GM12878 (cell line): ENCODE measurements at places on chromosomes 11 and 22. TPM values are rescaled to one million over a fixed set of nuclear protein-coding genes. Genes with fewer than 3 reads are reported as not detected.

GRCh38 chr22:46465345-46465720 lies 72.1 kb downstream of the CELSR1 start:
- no peak for DNase-seq
- H3K27ac ChIP-seq = no peak overlapping the region
- H3K4me3 ChIP-seq = no peak overlapping the region
- no peaks in the 10 kb centered on the region for H3K27me3 ChIP-seq
- no peaks in the 10 kb centered on the region for H3K36me3 ChIP-seq

DNA sequence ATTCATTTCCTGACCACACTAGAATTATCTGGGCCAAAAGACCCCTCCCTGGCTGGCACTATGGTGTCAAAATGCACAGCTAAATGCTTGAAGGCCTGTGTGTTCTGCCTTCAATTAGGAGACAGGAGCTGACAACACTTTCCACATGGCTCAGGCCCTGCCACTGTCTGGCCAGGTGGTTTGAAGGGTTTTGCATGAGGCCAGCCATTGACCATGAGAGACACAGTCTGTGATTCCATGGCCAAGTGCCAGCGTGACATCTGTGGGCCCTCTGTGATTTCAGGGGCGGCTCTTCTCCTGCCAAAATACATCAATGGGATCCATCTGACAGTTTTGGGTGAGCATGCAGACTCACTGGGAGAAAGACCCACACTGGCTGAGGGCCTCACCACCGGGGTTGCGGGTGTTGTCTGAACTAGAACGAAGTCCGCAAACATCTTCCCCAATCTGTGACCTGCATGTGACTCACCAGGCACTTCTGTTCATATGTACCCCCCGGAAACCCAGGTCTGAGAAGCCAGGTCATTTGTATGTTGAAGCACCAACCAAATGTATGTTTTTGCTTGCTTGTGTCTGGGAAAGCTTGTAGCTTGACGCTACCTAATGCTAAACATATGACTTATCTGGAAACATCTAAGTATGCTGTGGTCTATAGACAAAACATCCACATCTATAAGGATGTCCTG lies 20.7 kb upstream of the NAV2 start:
- no peaks in the 10 kb centered on the region for H3K4me1 ChIP-seq
- no peak overlapping the region for H3K27ac ChIP-seq
- no peaks in the 10 kb centered on the region for H3K36me3 ChIP-seq
- DNase-seq = no peak
- H3K27me3 ChIP-seq = peaks cover 4% of the 10 kb centered on the region; the same call in 1 of the 2 replicates

PATE4 gene
- total RNA-seq = not detected in 2 replicates

GRCh38 chr11:101129203-101129943 lies at the start of gene PGR:
Gene PGR, minus strand, starts transcription at chr11:101129813. Its CDS starts 743 bp downstream, at chr11:101129070.
- peaks cover 5% of the 10 kb centered on the region; the same call in 1 of the 2 replicates for H3K27me3 ChIP-seq
- H3K36me3 ChIP-seq = no peaks in the 10 kb centered on the region
- no peak within 1 kb of the TSS for H3K4me3 ChIP-seq
- no peak within 1 kb of the TSS for H3K27ac ChIP-seq
- H3K4me1 ChIP-seq = no peaks in the 10 kb centered on the region
- DNase-seq = no peak

DNA sequence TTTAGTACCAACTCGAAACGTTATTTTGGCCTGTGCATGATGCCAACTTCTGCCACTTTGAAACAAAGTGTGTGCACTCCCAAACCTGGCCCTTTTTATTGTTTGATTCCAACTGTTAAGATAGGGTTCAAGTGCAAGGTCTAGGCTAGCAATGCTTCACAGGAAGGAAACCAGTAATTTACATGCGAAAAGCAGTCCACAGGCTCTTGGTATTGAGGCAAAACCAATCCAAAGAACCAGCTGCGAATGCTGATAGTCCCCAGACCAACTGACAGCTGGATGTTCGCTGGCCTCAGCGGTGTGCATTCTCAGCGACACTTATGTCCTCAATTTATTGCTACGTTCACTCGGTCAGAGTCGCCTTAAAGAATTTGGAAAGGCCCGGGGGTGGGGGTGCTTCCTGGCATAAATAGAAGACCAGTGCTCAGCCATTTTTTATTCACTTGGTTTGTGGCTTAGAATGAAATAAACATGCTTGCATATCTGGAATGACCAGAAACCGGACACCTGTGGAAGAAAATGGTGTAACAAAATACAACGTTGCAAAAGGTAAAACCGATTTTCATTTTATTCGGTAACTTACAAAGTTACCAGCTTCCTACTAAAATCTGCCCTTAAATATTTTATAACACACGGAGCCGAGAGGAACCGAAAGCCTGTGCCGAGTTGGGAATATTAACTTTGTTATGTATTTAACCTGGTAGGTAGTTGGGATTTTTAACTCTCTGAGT lies 1.6 kb downstream of the CPT1A start:
- peak overlapping the region; percentile 62 for H3K4me3 ChIP-seq
- no peak for DNase-seq
- peak overlapping the region; percentile 77 for H3K27ac ChIP-seq
- H3K36me3 ChIP-seq = no peaks in the 10 kb centered on the region
- peaks cover 33% of the 10 kb centered on the region for H3K4me1 ChIP-seq

DNA sequence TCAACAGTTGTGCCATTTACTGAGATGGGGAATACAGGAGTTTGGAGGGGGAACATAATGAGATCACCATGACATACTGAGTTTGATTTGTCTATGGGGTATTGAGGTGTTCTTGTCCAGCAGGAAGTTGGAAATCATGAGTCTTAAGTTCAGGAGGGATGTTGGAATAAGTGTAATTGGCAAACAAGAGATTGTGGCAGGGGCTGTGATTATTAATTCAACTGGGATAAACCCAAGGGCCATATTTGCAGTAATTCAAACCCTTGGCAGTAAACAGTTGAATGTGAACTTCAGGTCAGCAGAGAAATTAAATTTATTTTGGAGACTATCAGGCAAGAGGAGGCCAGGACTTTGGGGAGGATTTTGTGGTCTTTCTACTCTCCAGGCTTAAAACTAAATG lies 33.4 kb downstream of the ADM start:
- no peak for DNase-seq
- no peaks in the 10 kb centered on the region for H3K36me3 ChIP-seq
- H3K4me1 ChIP-seq = no peaks in the 10 kb centered on the region
- H3K4me3 ChIP-seq = no peak overlapping the region
- no peak overlapping the region for H3K27ac ChIP-seq

OR5J2 gene
- total RNA-seq = not detected in 2 replicates

- no peaks in the 10 kb centered on the region for H3K36me3 ChIP-seq
- H3K27ac ChIP-seq = no peak overlapping the region
- H3K4me3 ChIP-seq = no peak overlapping the region
- H3K27me3 ChIP-seq = no peaks in the 10 kb centered on the region
- H3K4me1 ChIP-seq = no peaks in the 10 kb centered on the region
- no peak for DNase-seq
These were observed 58.4 kb downstream of the KIF18A start for GRCh38 chr11:28049338-28050216.

TRIM48 gene
- total RNA-seq = not detected in 2 replicates

DNA sequence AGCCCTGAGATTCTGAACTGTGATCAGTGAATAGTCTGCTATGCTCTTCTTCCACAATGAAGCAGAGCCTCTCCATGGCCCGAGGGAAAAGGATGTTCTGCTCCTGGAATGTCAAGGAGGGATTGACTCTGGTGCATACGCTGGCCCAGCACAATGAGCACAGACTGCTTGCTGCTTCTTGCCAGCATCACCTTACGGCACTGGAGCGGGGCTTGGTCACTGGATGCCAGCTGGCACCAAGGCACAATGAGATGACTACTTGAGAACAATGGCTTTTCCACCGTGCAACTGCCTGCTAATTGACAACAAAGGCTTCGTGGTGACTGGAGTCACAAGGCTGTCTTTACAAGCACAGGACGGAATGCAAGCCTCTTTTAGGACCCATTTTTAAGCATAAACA lies 139.2 kb downstream of the DSCAML1 start:
- no peak overlapping the region for H3K4me3 ChIP-seq
- H3K4me1 ChIP-seq = no peaks in the 10 kb centered on the region
- DNase-seq = no peak
- H3K27ac ChIP-seq = no peak overlapping the region

DNA sequence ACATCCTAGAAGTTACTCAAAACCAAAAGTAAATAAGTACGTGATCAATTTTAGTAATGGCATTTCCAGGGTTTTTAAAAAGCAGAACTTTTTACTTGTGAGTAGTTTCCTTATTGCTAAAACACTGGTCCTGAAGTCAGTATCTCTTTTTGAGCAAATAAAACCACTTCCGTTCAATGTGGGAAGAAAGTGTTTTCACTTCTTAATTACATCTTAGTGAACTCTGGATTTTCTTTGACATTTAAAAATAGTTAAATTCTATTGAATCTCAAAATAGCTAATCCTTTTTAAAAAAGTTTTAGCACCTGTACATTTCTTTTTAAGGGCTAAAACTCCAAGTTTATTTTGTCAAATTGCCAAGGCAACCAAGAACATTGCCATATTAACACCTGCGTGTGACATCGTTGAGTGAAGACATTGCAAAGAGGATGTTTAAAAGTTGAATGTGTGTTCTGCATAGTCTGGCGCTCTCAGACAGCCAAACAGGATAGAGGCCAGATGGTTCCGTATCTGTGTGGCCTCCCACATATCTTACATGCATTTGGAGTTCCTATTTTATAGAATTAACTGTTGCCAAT lies 17.2 kb upstream of the OR5B21 start:
- DNase-seq = peak; percentile 79
- peak overlapping the region; percentile 75 for H3K27ac ChIP-seq
- H3K4me3 ChIP-seq = peak overlapping the region; percentile 49; the same call in 1 of the 2 replicates
- H3K36me3 ChIP-seq = peaks cover 6% of the 10 kb centered on the region

GRCh38 chr11:25057861-25058260 lies 561.0 kb downstream of the LUZP2 start:
- no peaks in the 10 kb centered on the region for H3K27me3 ChIP-seq
- DNase-seq = no peak
- no peak overlapping the region for H3K27ac ChIP-seq
- no peak overlapping the region for H3K4me3 ChIP-seq

GRCh38 chr11:33362051-33362910 lies 105.1 kb downstream of the HIPK3 start:
- H3K36me3 ChIP-seq = no peaks in the 10 kb centered on the region
- no peak for DNase-seq
- H3K4me3 ChIP-seq = no peak overlapping the region
- H3K4me1 ChIP-seq = no peaks in the 10 kb centered on the region
- H3K27me3 ChIP-seq = no peaks in the 10 kb centered on the region
- no peak overlapping the region for H3K27ac ChIP-seq

GRCh38 chr11:65504674-65505465 lies 6.0 kb downstream of the MALAT1 start:
- peak overlapping the region; percentile 28; the same call in 1 of the 2 replicates for H3K27ac ChIP-seq
- peaks cover 10% of the 10 kb centered on the region; the same call in 1 of the 2 replicates for H3K4me1 ChIP-seq
- peak overlapping the region; percentile 98 for H3K4me3 ChIP-seq
- no peaks in the 10 kb centered on the region for H3K27me3 ChIP-seq

FOLH1 gene
- not detected in 2 replicates for total RNA-seq

- H3K4me3 ChIP-seq = no peak overlapping the region
- peaks cover 2% of the 10 kb centered on the region for H3K36me3 ChIP-seq
- H3K27ac ChIP-seq = peak overlapping the region; percentile 45
- H3K4me1 ChIP-seq = peaks cover 31% of the 10 kb centered on the region
- H3K27me3 ChIP-seq = no peaks in the 10 kb centered on the region
These were observed 16.6 kb downstream of the CAPRIN1 start for GRCh38 chr11:34068111-34068510.

- H3K27ac ChIP-seq = no peak overlapping the region
- no peaks in the 10 kb centered on the region for H3K36me3 ChIP-seq
- peaks cover 5% of the 10 kb centered on the region; the same call in 1 of the 2 replicates for H3K27me3 ChIP-seq
- H3K4me3 ChIP-seq = no peak overlapping the region
These were observed 245.7 kb downstream of the ST3GAL4 start for GRCh38 chr11:126601136-126601535.

- H3K27ac ChIP-seq = no peak overlapping the region
- no peaks in the 10 kb centered on the region for H3K27me3 ChIP-seq
- H3K4me1 ChIP-seq = peaks cover 30% of the 10 kb centered on the region
- peaks cover 12% of the 10 kb centered on the region for H3K36me3 ChIP-seq
These were observed 6.8 kb downstream of the HPS4 start for GRCh38 chr22:26476705-26477340.

- no peak overlapping the region for H3K27ac ChIP-seq
- DNase-seq = no peak
- no peaks in the 10 kb centered on the region for H3K4me1 ChIP-seq
- no peaks in the 10 kb centered on the region for H3K36me3 ChIP-seq
- no peaks in the 10 kb centered on the region; the same call in 1 of the 2 replicates for H3K27me3 ChIP-seq
- no peak overlapping the region for H3K4me3 ChIP-seq
These were observed 35.2 kb downstream of the IGLL1 start for GRCh38 chr22:23544852-23545251.

DNA sequence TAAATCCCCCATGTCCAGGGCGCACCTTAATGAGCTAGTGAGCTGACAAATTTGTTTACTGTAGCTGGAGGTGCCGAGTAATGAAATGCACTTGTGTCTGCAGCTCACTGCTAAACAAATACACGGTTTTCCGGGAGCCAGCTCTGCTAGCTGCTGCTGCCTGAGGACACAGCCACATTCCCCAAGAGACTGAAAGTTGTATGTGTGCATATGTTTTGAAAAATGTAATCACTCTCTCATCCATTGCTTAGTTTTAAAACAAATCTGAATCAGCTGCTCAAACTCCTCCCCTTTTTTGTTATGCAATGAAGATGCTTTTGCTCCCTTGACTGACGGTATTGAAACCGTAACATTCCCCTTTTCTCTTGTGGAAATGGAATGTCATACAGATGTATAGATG lies 62.4 kb upstream of the NNMT start:
- no peak overlapping the region for H3K27ac ChIP-seq
- no peak for DNase-seq
- no peaks in the 10 kb centered on the region; the same call in 1 of the 2 replicates for H3K27me3 ChIP-seq
- no peak overlapping the region for H3K4me3 ChIP-seq
- H3K36me3 ChIP-seq = no peaks in the 10 kb centered on the region

GRCh38 chr11:78110830-78111229 lies 28.6 kb downstream of the ALG8 start:
- H3K27ac ChIP-seq = no peak overlapping the region
- no peaks in the 10 kb centered on the region for H3K27me3 ChIP-seq
- no peak for DNase-seq
- peaks cover 6% of the 10 kb centered on the region; the same call in 1 of the 2 replicates for H3K36me3 ChIP-seq

DNA sequence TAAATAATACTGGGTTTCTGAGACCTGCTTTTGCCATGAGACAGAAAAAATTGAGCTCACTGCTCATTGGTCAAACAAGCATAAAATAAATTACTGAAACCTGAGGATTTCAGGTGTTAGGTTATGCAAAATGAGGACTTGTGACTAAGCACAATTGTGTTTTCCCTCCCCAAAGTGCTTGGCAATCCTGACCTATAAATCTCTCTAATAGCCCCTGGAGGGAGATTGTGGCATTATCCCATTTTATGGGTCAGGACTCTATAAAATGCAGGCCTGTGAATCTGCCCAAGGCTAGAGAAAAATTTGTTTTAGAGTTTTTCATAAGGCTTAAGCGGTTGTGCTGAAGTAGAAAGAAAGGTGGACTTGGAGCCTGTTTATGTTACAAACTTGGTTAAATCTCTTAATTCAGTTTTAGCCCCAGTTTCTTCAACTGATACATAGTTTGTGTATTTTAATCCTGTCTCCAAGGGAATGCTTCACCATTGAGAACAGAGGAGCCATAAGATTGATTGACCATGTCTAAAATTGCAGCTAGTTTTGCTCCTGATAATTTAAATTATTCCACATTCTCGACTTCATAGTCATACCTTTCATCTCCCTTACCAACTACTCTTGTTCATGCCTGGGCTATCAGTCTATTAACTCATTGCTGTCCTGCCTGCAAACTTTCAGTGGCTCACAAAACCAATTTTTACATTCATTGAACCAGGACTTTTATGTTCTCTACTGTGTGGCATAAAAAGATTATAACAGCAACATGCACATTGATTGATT lies 63.6 kb upstream of the LRRC4C start:
- H3K4me1 ChIP-seq = no peaks in the 10 kb centered on the region
- H3K4me3 ChIP-seq = no peak overlapping the region
- DNase-seq = no peak
- no peak overlapping the region for H3K27ac ChIP-seq

- H3K4me1 ChIP-seq = peaks cover 4% of the 10 kb centered on the region; the same call in 1 of the 2 replicates
- H3K36me3 ChIP-seq = peaks cover 13% of the 10 kb centered on the region
- no peaks in the 10 kb centered on the region for H3K27me3 ChIP-seq
- no peak for DNase-seq
These were observed 13.3 kb downstream of the TTC38 start for GRCh38 chr22:46280999-46281623.
